ENCODE measurements at places on chromosomes 13 and 19.
A peak's percentile ranks its signal among the peaks of the same experiment; 100 is the strongest.

DNA sequence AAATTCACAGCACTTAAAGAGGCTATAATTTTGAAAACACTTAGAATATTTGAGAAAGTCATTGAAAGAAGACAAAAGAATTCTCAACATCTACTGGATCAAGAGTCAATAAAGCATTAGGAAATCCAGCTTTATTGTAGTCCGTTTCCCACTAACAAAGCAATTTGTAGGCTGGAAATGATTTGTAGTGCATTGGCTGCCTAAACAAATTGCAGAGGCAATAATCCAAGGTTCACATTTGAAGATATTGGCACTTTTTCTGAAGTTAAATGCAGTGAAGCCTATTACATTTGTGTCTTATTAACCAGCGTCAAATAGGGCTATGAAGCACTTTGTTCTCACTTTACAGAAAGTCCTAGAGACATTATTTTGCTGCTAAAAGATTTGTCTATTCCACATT is 848.1 kb upstream of the SLITRK1 start:
- DNase-seq: no peak

GRCh38 chr13:68170961-68171360 is 940.8 kb upstream of the PCDH9 start:
- no peak for DNase-seq

GRCh38 chr13:82147526-82147925 is 1734.7 kb downstream of the SLITRK1 start:
- DNase-seq: no peak

DNA sequence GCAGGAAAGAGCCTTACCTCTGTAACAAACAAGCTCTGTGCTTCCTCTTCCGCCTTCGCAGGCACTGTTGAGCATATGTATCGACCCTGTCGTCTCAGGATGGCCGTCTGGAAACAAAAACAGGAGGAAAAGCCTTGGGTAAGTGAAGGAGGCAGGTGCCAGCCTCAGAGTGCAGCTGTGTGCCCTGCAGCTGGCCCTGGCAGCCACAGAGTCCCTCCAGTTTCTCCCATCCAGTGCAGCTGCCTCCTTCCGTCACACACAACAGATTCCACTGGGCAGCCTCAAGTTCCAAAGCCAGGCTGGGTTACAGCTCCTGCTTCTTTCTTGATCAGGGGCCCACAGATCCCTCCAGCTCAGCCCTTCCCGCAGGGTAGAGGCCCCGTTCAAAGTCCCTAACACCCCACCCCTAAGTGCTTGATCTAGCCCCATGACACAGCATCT is 47.7 kb downstream of the DOCK9 start:
- no peak for DNase-seq

DNA sequence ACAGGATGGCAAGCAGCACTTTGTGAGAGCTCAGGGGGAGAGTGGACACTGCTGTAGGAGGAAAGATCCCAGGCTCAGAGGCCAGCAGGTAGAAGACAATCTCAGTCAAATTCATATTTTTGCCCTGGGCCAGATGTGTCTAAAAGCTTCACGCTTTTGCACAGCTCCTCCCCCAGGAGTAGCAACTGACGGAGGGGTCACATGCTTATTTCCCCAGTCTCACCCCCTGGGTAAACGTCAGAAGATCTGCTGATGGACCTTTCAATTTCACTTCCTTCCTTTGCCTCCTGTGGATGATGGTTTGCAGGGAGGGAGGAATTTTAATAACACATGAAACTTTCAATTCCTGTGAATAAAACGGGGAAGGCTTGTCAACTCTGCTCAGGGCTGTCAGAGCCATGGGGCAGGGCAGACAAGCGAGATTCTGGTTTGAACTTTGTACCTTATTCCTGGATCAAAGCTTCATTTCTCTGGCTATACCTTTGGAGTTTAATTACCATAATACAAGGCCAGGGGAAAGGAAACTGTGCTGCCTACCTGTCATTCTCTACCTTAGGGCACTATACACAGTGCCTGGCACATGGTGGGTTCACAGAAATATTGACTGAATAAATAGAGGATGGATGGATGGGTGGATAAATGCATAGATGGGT is 41.0 kb downstream of the POU4F1 start:
- no peak for DNase-seq

DNA sequence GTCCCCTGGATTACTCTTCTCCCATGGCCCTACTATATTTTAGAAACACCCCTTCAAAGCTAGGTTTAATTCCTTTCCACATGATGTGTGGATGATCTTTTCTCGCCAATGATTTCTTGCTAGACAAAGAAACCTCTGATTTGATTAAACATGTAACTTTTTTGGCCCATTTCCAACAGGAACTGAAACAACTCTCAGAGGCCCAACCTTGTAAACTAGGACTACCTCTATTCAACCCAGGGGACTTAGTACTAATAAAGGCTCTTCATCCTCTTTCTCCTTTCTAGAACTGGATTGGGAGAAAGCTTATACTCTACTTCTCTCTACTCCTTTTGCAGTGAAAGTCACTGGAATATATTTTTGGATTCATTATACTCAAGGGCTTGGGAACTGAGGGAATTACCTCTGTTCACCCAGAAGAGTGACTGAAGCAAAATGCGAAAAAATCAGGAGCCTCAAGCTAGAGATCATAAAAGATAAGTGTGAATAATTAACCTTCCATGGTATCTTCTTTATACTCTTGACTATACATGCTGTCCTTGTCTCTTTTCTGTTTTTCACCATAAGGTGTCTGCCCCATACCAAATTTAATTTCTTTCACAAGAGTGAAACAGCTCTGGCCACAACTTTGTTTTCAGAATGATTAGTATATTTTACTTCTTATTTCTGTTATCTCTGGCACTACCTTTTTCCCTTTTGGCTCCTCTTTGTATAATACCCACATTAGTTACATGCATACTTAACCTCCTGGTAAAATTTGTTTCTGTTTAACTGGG is 977.6 kb downstream of the SLITRK5 start:
- no peak for DNase-seq

DNA sequence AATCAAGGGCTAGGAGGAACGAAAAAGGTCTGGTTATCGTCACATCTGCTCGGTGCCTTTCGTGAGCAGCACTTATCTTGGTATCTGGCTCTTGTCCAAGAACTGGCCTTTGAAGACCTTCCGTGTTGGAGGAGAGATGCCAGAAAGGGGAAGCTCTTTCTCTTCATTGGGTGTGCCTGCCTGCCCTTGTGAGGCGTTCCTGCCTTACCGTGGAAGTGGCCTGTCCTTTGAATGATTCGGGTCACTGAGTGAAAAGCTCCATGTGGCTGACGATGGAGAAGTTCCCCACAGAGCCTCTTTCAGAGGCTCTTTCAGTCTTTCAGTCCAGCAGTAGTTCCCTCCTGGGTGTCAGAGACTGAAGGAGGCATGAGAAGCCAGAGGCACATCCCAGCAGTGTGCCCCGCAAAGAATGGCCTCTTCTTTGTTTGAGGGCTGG is 121.5 kb upstream of the SLC10A2 start:
- no peak for DNase-seq

DNA sequence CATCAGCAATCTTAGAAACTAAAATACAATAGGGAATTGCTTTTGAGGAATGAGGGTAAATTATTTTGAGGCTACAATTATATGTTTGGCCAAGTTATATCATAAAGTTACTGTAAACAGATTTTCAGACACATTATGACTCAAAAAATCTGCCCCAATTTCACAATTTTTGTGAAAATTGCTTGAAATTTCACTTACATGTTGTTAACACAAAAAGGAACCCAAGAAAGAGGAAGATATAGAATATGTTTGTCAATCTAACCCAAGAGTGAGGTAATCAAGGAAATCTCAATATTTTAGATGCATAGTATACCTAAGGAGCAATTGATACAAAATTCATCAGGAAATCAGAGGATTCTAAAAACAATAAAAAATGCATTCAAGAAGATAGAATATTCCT is 73.9 kb upstream of the FNDC3A start:
- DNase-seq: no peak

DNA sequence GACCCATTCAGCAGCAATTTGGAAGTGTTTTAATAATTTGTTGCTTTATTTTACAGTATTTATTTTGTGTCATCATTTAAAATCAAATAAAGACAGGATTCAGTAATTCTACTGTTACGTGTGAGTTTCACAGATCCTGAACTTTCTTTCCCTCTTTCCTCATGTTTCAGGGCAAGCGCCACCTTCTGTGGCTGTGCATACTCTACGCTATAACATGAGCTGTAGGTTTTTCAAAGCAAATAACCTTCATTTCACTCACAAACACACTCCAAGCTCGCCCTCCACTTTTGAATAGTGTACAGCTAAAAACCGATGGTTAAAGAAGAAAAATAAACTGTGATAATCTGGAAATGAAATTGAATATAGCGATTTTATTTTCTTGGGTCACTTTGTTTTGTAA is 753.3 kb downstream of the OLFM4 start:
- DNase-seq: no peak

DNA sequence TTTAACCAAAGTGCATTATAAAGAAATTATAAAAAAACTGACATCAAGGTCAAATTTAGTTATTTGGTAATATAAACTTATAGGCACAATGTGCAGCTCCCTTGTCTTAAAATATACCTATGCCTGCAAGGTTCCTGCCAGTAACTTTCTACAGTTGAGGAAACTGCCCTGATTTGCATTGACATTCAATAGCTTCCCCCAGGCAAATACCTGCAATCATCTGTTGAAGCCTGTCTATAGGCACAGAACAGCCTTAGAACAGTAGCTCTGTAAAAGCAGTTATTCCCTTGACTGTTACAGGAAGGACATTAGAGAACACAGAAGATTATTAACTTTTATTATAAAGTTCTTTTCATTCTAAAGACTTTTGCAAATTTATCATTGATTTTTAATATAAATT is 1239.5 kb downstream of the PCDH9 start:
- DNase-seq: no peak

DNA sequence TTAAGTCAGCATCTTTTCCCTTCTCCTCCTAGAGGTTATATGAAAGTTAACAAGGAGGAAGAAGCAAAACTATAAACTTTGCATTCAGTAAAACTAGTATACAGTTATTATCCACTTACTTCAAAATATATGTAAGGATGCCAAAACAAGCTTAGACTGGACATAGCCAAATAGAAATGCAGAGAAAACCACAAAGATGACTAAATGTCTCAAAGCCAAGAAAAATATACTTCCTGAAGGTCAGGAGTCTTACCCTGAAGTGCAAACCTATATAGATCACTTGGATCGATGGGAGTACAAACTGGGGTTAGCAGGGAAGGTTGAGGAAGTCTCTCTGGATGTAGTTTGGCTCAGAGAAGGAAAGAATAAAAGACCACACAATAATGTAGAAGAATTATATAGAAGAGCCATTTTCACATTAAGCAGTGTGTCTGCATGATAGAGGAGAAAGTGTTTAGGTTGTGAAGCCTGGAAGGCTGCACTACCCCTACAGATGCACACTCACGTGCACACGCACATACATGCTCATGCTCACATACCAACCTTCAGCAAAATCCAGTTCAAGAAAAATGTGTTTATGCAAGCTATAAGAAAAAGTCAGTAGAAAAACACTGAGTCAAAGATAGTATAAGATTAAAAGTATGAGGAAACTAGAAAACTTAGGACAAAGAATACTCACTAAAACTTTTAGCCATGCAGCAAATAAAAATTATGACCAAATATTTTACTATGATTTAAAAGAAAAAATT is 112.1 kb upstream of the RXFP2 start:
- no peak for DNase-seq

DNA sequence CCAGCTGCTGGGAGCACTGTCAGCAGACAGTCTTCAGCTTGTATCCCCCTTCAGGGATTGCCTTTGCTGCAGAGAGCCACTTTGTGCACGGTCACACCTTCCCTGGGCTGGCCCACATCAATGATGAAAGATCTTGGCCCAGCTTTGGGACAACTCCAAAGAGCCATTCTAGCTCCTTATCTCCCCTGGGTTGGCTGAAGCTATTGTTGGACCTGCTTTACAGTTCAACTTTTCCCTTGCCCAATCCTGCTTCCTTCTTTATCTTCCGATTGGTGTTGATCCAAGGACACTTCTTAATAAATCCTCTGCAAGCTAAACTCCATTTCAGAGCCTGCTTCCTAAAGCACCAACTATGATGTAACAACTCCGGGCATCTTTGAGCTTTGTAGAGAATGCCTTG is 466.4 kb downstream of the KLF12 start:
- no peak for DNase-seq

DNA sequence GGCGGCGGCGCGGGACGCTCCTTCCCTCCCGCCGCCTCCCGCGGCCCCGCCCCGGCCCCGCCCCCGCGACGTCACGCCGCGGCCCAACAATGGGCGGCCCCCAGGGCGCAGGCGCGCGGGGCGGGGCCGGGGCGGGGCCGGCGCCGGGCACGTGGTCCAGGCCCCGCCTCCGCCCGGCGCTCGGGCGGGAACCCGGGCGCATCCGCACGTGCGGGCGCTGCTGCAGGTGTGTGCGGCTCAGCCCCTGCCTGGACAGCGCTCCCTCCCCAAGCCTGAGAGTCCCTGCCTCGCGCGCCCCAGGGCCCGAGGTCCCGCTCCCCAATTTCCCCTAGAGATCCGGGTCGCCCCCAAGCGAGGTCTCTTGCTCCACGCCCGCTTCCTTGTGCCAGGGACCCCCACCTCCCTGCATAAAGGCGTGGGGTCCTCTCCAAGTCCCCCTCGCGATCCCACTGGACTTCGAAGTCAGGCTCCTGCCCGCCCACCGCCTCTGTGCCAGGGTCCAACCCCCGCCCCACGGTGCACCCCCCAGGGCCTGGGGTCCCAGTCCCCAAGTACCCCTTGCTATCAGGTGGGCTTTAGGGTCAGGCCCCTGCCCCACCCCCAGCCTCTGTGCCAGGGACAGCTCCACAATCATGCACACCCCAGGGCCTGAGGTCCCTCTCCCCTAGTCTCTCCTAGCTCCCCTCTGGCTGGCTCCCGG is at the start of gene MEX3D:
MEX3D (minus strand) TSS at position 6 of the 700 bp plus-strand sequence. CDS start 267 bp downstream, outside the sequence.
- peak; percentile 59 for DNase-seq

DNA sequence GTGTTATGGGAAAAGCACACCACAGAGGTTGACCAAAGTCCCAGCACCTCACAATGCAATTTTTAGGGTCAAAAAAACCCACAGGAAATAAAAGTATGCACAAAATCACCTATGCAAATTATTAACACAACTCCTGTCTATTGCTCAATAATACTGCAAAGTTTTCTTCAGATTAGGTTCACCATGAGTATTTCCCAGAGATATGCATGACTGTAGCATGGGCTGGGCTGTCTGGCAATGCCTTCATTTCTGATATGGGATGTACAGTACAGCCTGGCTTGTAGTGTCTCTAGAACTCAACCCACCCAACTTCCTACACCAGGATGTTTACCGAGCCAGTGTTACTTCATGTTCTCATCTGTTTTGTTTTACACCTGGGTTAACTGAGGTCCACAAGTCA is 698.7 kb upstream of the ARGLU1 start:
- DNase-seq: no peak

GRCh38 chr13:42364613-42365000 is 92.7 kb downstream of the AKAP11 start:
- no peak for DNase-seq

GRCh38 chr19:53906211-53907192 is 2.6 kb upstream of the CACNG7 start:
- no peak for DNase-seq

DNA sequence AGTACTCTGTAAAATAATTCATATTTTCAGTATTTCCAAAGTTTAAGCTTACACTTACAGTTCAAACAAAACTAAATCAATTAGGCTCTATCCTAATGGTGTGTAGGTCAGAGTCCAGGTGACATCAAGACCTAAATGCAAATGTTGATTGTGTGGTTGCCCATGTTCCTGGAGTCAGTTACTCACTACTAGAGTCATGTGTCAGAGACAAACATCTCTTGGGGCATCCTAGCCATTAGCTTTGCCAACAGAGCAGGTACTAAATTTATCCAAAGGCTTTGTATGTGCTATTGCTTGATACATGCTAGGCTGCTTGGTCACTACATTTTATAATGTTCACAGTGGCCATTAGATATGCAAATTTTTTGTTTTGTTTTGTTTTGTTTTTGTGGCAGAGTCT is 11.7 kb downstream of the SPRY2 start:
- DNase-seq: no peak

GRCh38 chr19:18379803-18380747 is 5.9 kb upstream of the GDF15 start:
- DNase-seq: peak; percentile 74
